ENCODE measurements at places on chromosomes 6 and 20.
A peak's percentile ranks its signal among the peaks of the same experiment; 100 is the strongest.

DNA sequence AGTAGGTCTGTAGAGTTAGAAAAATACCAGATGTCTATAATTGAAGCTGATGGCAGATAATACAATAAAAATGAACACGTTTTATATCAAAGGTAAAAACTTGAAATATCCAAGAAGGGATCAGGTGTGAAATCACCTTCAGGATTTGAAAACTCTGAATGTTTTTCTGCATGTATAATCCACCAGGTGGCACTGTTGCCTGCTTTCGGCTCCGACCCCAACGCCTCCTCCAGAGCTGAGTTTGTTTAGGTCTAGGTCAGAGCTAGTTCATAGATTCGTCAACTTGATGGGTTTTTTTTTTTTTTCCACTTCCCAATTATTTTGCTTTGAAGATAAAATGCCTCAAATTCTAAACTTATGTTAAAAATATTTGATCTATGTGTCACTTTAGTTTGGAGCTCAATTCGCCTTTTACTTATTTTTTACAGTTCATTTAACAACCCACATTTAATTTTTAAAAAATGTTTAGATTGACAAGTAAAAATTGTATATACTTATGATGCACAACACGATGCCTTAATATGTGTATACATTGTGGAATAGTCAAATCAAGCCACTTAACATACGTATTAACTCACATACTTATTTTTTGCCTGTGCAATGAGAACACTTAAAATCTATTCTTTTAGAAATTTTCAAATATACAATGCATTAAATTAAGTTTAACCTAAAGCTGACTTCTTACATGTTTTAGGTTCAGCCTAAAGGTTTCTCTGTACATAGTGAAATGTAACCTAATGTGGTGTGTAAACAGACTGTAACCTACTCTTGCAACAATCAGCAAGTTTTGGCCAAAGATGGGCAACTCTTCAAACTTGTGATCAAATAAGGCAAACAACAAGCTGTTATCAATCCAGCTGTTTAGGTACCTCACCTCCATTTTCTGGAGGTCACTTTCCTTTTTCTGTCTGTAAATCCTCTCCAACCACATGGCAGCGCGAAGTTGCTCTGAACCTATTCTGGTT, 39.4 kb upstream of the ENPP4 start:
- no peak for DNase-seq

DNA sequence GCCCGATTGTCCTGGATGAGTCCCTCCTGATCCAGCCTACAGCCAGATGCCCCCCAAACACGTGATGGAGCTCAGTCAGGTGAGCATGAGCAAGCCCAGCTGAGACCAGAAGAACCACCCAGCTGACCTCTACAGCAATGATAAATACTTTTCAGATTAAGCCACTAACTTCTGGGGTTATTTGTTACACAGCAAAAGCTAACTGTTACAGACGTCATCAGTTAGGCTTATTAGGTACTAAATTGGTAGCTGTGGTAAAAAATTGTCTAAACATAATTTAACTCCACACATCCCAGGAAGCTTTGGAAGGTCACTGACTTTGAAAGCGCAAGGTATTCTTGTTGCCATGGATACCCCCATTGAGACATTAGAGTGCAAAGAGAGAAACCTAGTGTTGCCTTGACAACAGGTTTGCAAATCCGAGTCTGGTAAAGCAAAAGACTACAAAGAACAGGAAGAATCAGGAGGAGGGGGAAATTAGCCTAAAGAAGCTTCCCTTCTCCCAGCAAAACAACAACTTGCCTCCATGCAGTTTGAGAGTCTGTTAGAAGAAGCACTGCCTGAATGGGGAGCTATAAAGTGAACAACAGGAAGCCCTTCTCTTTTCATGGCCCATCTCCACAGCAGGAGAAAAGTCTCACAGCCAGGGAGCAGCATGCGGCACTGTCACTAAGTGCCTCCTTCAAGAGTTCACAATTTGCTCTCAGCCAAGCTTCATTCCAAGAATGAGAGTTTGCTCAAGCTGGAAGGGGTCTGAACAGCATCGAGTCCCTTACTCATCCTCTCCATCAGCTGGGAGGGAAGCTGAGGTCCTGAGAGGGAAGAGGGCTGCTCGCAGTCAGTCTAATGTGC, 41.7 kb upstream of the ZNF831 start:
- no peak for DNase-seq

DNA sequence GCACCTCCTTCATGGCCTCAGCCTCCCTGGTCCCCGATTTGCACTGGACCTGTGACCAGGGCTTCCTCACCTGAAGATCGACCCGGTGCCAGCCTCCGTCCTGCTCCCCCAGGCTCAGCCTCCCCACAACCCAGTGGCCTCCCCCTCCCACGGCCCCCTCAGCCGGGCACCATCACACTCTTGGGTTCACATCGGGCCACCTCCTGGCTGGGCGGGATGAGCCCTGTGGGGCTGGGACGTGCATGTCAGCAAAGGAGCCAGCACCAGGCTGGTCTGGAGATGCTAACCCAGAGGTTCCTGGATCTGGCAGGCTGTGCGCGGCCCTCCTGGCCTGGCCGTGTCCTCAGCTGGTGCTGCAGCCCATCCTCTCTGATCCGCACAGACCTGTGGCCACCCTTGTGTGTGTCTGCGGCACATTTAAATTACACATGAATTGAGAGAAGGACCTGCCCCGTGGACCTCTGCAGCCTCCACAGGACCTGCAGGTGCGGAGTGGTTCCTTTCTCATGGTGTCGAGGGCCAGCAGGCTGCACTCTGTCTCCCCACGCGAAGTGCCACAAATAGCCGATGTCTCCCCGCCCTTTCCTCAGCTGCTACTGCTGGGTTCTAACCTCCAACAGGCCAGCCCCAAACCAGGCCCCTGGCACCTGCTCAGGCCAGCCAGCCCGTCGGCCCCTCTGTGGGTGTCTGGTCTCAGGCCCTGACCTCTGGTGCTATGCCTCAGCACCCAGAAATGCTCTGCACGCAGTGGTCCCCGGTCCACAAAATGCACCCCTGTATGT, 237.5 kb downstream of the ERMARD start:
- no peak for DNase-seq

DNA sequence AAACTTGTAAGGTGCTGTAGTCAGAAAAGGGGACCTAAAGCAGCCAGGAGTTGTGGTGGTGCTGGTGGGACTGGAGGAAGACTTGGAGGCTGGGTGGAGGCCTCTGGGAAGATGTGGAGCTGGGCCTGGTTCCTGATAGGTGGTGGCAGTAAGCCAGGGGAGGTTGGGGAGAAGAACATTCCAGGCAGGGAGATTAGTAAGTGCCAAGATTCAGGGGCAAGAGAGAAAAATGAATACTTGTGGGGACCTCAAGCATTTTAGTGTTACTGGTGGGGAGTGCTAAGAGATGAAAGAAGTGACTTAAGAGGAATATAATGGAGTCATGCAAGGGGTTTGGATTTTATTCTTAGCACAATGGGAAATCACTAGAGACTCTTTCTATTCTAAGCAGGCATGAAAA, 79.0 kb upstream of the B3GAT2 start:
- DNase-seq, result no peak

DNA sequence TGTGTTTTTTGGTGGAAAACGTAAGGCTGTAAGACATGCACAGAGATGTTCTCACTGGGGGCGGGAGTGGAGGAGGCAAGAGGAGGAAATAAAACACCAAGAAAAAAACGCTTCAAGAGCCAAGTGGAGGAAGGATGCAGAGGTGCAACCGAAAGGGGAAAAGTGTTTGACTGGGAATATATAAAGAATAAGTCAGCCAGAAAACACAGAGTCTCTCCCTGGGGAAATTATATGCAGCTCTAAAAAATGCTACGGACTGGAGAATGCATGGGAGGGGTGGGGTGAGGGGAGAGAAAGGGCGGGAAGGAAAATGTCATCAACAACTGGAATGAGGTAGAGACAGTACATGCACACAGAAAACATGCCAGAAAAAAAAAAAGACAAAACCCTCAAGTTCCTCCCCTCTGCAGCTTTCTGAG, 133.5 kb downstream of the SCML4 start:
- DNase-seq, result no peak

- no peak for DNase-seq
Measured at GRCh38 chr6:31049518-31049917, 39.2 kb downstream of the MUC22 start.

- DNase-seq, result no peak
Measured at GRCh38 chr6:138988469-138988834, 399 bp upstream of the REPS1 start.

- no peak for DNase-seq
Measured at GRCh38 chr6:3211681-3212080, 15.8 kb downstream of the TUBB2B start.

GRCh38 chr6:166386111-166386510, 3.4 kb upstream of the MPC1 start:
- no peak for DNase-seq

DNA sequence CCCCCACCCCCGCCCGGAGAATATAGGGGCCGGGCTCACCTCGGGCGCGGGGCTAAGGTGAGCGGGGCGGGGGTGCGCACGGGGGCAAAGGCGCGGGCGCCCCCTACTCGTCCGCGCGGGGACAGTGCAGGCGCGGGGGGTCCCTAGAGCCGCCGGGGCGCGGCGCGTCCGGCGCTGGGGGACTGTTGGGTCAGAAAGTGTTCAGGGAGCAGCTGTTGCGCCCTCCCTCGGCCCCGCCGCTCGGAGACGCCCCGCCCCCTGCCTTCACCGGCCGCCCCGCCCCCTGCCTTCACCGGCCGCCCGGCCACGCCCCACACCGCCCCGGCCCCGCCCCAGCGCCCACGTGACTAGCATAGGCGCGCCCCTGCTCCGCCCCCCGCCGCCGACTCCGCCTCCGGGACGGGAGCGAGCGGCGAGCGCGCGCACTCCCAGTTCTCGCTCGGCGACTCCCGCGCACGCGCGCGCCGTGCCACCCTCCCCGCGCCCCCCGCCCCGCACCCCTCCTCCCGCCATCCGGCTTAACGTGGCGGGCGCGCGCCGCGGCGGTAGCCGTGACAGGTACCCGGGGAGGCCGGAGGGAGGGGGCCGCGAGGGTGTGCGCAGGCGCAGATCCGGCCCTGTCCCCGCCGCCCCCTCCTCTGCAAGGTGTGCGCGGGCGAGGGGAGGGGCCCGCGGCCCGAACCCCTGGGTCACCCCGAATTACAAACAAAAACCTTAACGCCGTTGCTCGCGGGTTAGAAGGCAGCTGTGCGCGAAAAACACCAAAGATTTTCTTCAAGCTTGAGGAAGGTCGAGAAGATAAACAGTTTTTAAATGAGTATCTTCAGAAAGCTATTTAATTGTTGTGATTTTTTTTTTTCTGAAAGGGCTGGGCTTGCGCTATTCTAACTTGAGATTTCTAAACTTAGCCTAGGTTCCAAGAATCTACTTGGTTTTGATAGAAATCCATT, 704 bp upstream of the ZNF217 start:
- peak; percentile 98 for DNase-seq

DNA sequence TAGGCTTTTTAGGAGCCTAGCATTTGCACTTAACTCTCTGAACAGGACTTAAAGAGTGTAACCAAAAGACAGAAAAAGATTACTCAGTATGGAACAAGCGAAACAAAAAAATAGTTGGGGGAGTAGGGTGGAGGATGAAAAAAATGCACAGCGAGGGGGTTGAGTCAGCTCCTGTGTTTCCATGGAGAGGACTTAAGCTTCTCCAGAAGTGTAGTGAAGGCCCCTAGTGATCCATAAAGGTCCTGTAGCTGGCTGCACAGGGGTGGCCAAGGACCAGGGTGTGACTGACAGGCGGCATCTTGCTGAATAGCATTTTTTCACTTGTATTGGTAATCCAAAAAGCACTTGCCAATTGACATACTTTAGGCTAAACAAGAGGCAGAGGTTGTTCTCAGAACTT, 533.9 kb downstream of the RFPL4B start:
- no peak for DNase-seq

GRCh38 chr6:144613859-144614258, 328.7 kb downstream of the UTRN start:
- DNase-seq, result no peak

GRCh38 chr20:17863577-17864292, 104.9 kb downstream of the SNX5 start:
- DNase-seq, result no peak

DNA sequence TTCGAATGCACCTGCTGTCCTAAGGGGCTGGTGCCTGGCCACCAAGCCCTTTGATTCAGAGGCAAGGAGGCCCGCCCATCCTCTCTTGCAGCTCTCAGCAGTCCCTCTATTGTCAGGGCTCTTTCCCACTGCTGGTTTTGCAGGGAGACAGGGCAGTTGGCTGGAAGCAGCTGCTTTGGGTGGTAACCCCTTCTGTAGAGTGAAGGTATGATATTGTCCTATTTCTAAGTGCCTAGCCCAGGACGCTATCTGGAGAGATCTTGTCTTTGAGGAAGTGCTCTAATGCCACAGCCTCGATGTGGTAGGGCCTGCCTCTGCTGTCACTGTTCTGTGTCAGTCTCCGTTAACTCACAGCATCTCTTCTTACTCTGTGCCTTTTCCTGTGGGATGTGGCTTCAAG, 5.6 kb downstream of the PLCG1 start:
- DNase-seq, result no peak

GRCh38 chr20:59661153-59661552, 56.8 kb downstream of the PHACTR3 start:
- no peak for DNase-seq

- DNase-seq, result no peak
Measured at GRCh38 chr6:3371222-3371949, 85.5 kb downstream of the SLC22A23 start.

- no peak for DNase-seq
Measured at GRCh38 chr6:138082232-138082631, 25.0 kb downstream of the PERP start.

- no peak for DNase-seq
Measured at GRCh38 chr6:135258970-135259369, 77.9 kb downstream of the MYB start.

- DNase-seq, result no peak
Measured at GRCh38 chr6:73585566-73586415, 65.0 kb upstream of the EEF1A1 start.

Measured in activated naive CD4-positive, alpha-beta T cell (primary cell).